ENCODE measurements at places on chromosomes 5 and 9.

GRCh38 chr9:136140046-136140445 is 21.4 kb upstream of the TMEM250 start:
- DNase-seq: no peak

GRCh38 chr5:176371621-176372539 is 6.6 kb downstream of the ARL10 start:
- DNase-seq: no peak

DNA sequence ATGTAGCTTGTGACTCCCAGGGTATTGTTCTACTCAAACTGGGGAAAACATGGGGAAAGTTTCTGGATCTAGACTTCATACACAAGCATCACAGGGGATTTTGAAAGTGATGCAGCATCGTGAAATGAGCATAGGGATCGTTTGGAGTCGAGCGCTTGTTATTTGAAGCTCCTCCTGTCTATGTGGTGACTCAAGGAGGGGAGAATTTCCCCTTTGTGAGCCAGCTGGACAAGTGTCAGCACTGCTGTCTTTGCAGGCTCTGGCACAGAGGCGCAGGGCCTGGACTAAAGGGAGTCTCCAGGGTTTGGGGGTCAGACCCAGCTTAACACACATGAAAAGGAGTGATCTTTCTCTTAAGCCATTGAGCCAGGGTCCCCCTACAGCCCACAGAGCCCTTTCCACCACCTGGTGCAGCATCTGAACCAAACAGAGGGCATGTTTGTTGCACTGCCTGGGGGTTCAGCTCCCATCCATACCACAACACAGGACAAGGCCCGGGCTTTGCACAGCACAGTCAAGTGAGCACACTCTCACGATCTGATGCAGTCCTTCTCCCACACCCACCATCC is 51.0 kb downstream of the IRF1 start:
- peak; percentile 69 for DNase-seq

- no peak for DNase-seq
These were observed 21.0 kb upstream of the PTPRD start for GRCh38 chr9:10633785-10634184.

DNA sequence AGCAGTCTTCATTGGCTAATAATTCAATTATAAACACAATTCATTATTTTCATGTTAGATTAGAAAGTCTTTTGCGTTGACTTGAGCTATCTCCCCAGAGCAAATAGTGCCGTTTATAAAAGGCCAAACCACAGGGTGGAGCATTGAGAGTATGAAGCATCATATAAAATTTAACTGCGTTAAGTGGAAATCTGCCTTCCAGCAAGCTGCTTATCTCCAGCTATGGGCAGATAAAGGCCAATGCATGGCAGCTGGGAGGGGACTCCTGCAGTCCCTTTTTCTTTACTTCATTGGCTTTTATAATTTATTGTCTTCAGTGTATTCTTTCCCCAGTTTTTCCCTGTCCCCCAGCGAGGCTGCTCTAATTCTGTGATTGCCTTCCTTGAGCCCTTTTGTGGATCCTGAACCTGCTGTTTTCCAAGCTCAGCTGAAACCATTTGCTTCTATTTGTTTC is 113.7 kb downstream of the TMEM232 start:
- no peak for DNase-seq

Measured in H54 (cell line).